ENCODE measurements at places on chromosomes 11 and 22.

GRCh38 chr22:44368611-44369292 is 56.0 kb upstream of the SHISAL1 start:
- DNase-seq = no peak

DNA sequence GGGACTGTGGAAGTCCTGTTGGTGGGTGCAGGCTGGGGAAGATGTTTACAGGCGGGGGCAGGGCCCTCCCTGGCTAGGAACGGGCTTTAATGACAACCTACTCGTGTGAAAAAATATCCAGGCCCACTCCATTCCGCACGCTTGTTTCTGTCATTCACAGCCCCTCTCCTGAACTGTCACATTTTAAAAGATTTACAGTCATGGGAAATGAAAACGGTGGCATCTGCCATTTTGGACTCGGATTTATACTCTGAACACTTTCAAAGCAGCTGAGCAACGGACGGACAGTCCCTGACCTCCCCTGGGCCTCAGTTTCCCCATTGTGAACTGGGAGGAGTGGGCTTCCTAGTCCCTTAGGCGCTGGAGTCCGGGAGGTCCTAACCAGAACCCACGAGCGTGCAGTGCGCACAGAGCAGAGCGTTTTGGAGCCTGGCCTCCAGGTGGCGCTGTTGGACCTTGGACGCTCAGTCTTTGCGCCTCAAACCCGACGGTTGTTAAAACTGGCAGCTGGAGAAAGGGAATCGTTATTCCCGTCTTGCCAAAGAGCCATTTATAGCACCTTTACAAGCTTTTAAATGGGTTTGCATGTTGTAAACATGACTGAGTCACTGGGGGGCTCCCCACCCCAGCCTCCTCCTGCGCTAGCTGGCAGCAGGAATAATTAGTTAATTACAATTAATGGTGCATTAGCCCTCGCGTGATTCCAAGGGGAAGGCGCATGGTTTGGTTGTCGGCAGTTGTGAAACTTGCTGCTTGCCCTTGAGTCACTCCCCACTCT is 75.3 kb downstream of the FBLN1 start:
- peak; percentile 79 for DNase-seq

- no peak for DNase-seq
These were observed 42.8 kb upstream of the SLC37A2 start for GRCh38 chr11:125020342-125020741.

GRCh38 chr11:69479591-69480271 is 1.7 kb upstream of the LINC01488 start:
- no peak for DNase-seq

GRCh38 chr11:5719703-5720495 is 16.3 kb upstream of the OR56B1 start:
- DNase-seq = no peak

DNA sequence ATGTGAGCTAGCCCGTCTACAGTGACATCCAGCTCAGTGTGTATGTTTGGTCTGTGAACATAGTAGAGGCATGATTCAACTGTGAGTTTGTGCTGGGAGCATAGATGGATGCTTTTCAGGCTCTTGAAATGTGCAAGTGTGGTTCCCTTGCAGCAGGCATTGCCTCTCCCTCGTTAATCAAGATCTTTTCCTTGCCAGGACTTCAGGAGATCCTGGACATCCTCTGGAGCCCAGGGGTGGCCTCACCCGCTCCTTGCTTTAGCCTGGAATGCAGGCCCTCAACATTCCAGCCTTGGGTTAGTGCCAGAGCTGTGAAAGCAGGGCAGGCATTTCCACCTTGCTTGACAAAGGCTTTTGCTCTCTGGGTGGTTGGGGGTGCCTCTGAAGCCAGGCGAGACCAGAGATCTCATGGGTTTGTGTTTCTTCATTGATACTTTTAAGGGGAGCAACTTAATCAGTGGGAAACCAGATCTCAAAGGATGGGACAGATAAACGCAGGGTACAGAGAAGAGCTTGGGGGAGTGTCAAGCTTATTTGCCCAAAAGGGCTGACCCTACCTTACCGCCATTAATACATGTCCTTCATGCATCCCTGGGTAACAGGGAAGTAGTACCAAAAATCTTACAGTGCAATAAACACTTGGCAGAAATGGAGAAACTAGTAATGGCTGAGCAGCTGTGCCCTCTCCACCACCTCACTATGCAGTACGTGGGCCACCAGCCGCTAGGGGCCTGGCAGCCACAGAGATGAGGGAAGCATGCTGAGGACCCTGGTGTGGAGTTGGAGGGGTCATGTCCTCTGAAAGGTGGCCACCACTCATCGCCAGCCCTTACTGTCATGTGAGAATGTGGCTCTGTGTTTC is 72.1 kb downstream of the PTPRJ start:
- no peak for DNase-seq

GRCh38 chr11:100687054-100687629 is at the start of gene ARHGAP42:
ARHGAP42 (plus strand) TSS chr11:100687288; CDS start chr11:100687679, 391 bp downstream.
- peak; percentile 70 for DNase-seq

DNA sequence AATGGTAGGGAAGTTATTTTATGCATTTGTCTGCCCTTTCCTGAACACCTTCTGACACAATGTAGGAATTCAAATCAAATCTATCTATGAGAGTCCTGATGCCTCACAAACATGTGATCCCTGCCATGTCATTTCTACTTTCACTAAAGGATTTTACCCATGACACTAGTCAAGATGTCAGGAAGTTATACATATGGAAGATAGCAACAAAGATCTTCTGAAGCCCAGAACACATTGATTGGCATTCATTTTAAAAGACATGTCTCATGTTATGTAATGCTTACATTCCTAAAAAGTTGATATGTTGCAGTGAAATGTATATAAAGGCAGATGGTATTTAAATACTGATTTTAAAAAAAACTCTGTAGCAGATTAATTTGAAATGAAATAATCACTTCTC is 61.5 kb downstream of the FAM76B start:
- no peak for DNase-seq

GRCh38 chr22:31096657-31097279 is 10.6 kb downstream of the SELENOM start:
- DNase-seq = no peak

DNA sequence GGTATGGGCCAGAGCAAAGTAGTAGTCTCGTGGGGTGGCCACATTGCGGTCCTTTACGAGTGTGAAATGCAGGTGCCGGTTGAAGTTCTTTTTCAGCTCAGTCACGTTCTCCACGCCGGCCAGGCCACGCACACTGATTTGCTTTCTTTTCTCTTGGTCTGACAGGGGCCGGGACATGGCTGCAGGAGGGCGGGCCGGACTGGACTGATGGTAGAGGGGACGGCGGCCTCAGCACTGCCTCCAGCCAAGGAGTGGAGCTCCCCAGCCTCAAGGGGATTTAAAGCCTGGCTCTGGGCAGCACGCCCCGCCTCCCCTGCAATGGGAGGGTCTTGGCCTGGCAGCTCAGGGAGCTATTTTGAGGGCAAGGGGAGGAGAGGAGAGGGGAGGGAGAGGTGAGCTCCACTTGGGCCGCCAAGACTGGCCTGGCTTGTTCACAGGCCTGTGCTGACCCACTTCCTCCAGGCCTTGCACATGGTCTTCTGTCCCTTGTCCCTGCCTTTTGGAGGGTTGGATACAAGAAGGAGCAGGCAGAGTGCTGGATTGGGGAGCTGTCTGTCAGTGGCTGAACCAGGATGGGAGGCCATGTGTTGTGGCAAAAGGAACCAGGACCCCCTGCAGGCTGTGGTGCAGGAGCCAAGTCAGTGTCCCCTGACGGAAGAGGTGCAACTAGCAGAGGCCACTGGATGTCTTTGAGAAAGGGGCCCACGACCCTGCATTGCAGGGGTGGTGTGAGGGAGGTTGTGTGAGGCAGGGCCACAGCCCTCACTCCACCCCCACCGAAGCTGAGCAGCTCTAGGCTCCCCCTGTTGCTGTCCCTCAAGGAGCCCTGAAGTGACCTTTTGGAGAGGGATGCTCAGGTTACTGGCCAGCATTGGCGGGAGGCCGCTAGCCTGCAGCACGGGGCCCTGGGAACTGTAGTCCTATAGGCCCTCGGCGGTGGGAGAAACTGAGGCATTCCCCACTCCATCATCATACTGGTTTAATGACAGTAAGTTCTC is at the start of gene PYGM:
PYGM (minus strand) TSS at position 253 of the 998 bp plus-strand sequence; CDS start at position 177, 76 bp downstream.
- DNase-seq = no peak

GRCh38 chr11:70251659-70252321 is 18.7 kb upstream of the PPFIA1 start:
- DNase-seq = no peak

GRCh38 chr11:111307472-111308108 is 9.2 kb downstream of the POU2AF3 start:
- no peak for DNase-seq

- no peak for DNase-seq
These were observed 60.6 kb downstream of the SEZ6L start for GRCh38 chr22:26229910-26230309.

DNA sequence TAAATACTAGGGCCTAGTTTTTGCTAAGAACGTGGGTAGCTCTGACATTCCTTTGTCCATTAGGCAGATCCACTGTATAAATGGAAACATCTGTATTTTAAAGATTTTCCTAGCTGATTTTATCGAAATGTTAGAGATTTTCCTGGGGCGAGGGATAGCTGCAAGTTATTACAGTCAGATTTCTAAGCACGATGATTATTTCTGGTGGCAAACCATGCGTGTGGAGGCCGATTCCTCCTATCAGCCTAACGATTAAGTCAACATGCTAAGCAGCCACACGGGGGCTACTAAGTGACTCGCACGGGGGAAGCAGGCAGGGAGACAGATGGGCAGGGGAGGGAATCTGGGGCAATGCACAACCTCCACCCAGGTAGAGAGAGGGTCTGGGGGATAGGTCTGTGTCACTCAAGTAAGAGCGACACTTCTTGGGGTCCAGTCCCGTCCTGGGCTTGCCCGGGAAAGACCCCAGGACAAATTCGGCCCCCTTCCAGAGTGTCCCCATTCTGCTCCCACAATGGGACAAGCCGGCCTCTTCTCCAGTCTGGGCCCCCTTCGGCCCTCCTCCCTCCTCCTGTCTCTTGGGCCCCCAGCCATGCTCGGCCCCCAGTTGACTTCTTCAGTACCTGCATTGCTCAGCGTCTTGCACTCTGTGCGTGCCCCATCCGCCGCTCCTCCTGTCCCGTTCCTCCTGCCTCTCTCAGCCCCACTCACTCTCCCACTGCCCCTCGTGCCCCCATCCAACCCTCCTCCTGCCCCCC is 571 bp downstream of the C11orf24 start:
- peak; percentile 95 for DNase-seq

GRCh38 chr11:65416341-65416824 is 6.2 kb upstream of the NEAT1 start:
- DNase-seq = peak; percentile 91

DNA sequence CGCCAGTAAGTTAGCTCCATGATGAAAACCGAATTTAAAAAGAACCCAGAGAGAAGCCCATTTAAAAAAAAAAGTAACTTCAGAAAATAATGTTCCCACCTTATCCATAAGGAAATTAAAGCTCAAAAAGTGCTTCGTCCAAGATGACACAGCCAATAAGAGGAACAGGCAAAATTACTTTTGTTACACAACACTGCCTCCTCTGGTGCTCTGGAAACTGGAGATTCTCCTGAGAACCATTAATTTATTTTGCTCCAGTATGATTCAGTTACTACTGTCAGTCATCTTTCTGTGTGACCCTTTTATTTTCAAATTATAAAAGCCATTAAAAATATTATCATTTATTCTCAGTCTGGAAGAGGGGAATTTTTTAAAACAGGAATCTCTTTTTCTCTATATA is 2.0 kb downstream of the IFT27 start:
- peak; percentile 47 for DNase-seq

- DNase-seq = no peak
These were observed 80.1 kb downstream of the LDLRAD3 start for GRCh38 chr11:36023922-36024321.

GRCh38 chr22:23722160-23722559 is 28.8 kb downstream of the ZNF70 start:
- DNase-seq = no peak

DNA sequence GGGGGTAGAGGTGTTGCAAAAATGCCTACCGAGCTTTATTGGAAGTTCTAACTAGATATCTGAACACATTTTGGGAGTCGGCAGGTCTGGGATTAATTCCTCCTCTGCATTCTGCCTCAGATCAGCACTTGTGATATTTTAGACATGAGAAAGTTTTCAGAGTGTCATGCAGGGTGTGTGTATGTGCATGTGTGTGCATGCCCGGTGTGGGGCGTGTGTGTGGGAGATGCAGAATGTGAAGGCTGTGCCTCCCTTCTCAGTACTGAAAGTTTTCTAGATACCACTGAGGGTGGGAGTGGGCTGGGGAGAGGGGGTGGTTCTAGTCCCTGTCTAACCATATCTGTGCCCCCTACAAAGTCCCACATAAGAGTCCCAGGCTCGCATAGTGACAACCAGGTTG is 180.0 kb upstream of the NTM start:
- no peak for DNase-seq

DNA sequence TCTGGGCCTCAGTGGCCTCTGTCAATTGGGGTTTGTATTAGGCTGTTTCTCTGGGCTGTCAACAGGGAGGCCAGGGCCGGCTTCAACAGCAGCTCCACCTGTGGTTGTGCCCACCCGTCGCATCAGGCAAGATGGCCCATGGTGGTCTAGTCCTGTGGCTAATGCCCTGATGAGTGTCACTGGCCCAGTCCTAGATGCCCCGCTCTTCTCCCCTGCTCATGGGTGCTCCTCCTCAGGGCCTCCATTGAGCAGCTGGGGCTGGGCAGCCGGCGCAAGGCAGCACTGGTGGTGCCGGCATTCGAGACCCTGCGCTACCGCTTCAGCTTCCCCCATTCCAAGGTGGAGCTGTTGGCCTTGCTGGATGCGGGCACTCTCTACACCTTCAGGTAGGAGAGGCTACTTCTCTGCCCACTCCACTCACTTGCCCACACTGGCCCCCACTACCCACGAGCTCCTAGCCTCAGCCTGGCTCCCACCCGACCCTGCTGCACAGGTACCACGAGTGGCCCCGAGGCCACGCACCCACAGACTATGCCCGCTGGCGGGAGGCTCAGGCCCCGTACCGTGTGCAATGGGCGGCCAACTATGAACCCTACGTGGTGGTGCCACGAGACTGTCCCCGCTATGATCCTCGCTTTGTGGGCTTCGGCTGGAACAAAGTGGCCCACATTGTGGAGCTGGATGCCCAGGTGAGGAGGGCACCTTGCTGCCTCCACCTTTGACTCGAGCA is 5.4 kb downstream of the LARGE2 start:
- DNase-seq = no peak

DNA sequence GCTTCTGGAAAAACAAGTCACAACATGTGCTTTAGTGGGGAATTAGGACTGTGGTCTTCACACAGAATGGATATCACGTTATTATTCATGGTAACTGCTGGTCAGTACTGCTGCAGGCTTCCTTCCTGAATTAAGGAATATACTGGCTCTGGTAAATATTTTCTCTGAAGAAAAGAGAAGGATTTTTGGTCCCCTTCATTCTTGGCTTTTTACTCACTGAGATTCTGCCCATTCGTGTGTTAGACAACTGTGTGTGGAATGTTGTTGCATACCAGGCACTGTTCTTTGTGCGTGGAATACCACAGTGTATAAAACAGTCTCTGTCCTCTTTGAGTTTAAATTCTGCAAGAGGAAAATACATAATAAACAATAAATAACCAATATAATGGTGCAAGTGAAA is 80.3 kb downstream of the ALX4 start:
- DNase-seq = no peak

DNA sequence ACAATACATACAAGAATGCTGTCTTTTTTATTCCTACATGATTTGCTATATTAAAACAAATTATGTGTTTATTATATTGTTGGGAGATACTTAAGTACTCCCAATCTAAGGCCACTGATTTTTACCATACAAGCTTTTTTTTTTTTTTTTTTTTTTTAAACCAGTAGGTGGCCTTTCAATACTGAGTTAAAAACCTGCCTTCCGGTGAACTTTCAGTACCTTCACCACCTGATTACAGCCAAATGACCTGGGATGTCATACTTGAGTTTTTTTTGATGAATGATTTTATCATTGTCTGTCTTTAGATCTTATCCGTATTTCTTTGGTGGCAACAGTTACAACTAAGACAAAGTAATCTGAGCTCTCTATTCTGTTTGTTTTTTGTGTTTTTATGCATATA is 94.0 kb upstream of the FOLH1 start:
- no peak for DNase-seq
